T-helper 17 cell (primary cell): ENCODE measurements at places on chromosomes 1 and 21.

DNA sequence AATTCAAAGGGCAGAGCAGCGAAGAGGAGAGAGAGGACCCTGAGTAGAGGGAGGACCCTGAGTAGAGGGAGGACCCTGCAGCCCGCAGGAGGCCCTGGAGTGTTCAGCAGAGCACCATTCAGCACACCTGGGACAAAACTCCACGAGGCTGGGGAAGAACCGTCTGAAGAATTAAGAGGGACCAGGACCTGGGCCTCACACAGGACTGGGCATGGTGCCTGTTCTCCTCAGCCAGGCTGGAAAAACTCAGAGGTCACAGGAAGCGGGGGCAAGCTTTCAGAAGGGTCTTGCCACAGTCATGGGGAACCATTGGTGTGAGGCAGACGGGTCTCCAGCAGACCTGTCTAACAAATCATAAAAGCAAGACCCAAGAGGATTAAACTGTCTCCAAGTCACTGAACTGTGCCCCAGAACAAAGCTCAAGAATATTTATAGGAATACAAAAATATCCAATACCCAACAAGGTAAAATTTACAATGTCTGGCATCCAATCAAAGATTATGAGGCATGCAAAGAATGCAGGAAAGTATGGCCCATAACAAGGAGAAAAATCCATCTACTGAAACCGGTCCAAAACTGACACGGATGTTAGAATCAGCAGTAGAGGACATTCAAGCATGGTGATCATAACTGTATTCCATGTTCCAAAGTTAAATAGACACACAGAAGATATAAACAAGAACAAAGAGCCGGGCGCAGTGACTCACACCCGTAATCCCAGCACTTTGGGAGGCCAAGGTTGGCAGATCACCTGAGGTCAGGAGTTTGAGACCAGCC lies 30.6 kb downstream of the MORN1 start:
- DNase-seq = no peak

- no peak for DNase-seq
Measured at GRCh38 chr1:65009724-65010420, 43.5 kb upstream of the JAK1 start.

DNA sequence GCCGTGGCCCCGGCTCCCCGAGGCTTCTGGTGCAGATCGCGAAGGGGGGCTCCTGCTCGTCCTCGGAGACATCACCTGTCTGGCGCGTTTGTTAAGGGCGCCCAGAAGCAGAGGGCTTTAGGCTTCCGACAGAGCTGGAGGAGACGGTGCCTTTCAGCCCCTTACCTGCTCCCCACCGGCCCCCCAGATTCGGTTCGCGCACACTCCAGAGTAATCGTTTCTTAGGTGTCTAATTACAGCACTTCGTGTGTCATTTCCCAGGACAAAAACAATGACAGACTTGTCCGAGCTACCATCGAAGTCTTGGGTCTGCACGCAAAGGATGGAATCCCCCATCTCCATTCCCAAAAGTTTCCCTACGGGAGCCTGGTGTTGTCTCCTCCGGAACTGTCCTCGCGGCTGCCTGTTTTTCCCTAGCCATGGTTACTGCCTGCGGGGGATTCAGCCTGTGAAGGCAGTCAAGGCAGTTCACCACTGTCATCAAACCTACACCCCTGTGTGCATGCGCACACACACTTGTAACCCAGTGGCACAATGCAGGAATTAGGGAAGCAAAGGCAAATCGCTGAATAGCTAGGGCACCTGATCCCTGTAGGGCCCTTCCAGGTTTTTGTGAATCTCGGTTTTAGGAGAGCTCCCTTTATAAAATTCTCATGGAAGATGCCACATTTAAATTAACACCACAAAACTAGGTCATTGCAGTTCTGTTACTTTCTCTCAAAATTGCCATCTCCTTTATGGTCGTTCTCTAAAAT lies 738 bp upstream of the CDC42BPA start:
- DNase-seq = no peak

DNA sequence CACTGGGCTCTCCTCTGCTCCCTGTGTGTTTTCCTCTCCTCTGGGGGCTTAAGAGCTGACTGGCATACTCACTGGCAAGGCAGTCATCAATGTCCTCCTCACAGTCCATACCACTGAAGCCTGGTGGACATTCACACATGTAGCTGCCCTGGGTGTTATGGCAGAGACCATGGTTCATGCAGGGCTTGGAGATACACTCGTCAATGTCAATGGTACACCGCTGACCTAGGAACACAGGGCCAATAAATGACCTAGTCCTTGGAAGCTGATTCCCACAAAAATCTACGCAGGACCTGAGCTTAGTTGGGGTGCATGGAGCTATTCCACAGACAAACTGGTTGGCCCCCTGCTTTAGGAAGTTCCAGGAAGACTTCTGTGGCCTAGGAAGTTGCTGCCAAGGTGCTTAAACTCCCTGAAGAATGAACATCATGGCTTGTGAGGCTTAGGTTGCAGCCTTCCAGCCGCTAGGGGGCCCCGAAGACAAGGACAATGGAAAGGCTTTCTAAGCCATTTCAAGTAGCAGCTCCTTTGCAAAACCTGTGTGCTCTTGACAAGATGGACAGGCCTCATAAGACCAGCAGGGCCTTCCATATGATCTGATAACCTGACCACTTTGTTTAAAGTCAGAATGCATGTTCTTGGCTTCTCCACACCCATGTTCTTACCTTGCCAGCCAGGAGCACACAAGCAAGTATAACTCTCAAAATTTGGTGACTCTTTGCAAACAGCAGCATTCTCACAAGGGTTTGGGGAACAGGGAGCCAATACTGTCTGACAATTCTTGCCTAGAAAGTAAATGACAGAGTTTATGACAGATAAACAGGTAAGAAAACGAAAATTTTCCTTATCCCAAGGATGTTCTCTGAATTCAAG lies 52.3 kb upstream of the ADAM30 start:
- peak; percentile 35 for DNase-seq

DNA sequence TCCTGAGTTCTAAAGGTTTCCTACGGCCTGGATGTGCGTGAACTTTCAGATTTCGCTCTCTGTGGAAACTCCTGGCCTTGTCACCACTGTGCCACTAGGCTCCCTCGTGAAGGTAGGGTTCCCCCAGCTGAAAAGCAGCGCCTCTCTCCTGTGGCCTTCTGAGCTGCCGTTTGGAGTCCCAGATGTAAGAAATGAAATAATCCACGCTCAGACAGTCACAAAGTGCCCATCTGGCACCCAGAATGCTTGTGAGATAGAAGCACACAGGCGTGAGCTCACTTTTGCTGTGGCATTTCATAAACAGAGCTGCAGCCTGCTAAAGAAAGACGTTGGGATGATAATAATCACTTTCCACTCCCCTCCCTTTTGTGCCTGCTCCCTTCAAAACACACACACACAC lies 65.8 kb downstream of the LMO4 start:
- no peak for DNase-seq
